Ecto neural progenitor cell (in vitro differentiated cells): ENCODE measurements at places on chromosomes 1 and 21.

DNA sequence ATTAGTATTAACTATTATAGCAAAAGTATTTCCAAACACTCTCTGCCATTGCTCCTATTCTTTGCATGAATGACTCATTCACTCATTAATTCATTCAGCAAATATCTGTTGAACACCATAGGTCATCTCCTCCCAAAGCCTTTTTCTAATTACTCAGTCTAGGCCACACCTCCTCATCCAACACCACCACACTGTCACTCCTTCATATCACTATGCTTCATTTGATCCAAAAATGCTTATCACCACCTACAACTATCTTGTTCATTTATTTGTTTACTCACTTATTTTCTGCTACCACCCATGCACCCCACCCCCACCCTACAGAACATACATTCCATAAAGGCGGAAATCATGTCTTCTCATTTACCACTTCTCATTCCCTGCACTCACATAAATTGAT, 94.4 kb upstream of the TNFSF4 start:
- no peak for DNase-seq

DNA sequence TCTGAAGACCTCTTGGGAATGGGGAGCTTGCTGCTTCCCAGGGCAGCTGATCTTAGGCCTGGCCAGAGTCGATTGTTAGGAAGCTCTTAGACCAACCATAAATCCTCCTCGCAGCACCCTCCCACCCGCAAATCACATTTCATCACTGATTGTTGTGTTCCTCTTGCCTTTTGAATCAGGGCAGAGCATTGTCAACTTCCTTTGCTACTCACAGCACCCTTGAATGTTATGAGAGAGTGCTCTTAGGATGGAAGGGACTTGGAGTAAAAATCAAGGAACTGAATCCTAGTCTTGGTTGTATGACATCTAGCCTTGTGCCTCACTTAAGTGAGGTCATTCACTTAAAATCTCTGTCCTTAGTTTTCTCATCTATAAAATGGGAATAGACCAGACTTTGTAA, 3.0 kb downstream of the VASH2 start:
- no peak for DNase-seq

GRCh38 chr1:4585216-4585615, 69.2 kb upstream of the AJAP1 start:
- peak; percentile 77 for DNase-seq

- no peak for DNase-seq
Observed at GRCh38 chr1:162197041-162197531, 127.6 kb downstream of the NOS1AP start.

DNA sequence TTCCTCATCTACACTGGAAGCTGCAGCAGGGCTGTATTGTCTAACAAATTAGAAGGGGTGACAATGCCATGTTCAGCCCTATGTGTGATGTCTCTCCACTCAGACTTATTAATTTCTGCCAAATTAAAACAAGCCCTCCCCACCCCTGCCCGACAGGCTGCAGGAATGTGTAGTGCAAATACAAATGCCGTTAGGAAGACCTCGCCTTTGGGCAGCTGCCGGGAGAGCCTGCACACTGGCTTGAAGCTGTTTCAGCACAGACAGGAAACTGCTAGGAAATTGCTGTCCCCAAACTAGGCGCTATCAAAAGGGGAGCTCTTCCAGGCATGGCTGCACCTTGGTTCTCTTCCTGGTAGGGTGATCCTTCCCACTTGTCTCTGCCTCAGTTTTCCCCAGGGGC, 135.2 kb downstream of the ELAVL4 start:
- no peak for DNase-seq

- no peak for DNase-seq
Observed at GRCh38 chr1:54499097-54499359, 49.0 kb upstream of the ACOT11 start.

DNA sequence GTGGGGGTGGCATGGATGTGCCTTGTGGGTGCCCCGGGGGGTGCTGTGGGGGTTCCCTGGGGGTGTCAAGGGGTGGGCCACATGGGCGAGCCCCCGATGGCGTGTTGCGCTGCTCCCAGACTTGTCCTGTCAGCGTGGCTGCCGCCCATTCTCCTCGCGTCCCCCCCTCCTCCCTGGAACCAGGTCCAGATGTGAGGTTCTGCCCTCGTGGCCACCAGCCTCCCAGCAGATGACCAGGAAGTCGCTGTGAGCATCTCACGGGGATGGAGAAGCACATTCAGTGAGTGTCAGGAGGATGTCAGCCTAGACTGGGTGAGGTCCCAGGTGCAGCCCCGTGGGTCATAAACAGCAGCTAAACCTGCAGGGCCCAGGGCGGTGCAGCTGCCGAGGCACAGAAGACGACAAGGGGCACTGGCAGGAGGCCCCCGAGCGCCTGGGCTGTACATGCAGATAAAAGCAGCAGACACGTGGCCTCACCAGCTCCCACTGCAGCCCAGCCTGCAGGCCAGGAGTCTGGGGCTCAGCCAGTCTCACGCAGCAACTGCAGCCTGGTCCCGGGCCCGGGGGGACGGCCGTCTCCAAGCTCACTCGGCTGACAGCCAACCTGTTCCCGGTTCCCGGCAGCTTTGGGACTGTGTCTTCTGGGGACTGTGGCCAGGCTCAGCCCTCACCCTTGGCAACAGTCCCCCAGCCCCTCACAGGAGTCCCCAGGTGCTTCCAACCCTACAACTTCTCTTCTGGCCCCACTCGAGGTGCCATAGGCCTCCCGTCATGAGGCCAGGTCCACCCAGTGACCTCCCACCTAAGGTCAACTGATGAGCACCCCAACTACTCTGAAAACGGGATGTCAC, 17.5 kb upstream of the COL6A2 start:
- DNase-seq: peak; percentile 46

GRCh38 chr1:204746838-204747442, 61.4 kb upstream of the LRRN2 start:
- DNase-seq: peak; percentile 69
